Bronchial epithelial cell (primary cell): ENCODE measurements at places on chromosomes 12 and 14.

DNA sequence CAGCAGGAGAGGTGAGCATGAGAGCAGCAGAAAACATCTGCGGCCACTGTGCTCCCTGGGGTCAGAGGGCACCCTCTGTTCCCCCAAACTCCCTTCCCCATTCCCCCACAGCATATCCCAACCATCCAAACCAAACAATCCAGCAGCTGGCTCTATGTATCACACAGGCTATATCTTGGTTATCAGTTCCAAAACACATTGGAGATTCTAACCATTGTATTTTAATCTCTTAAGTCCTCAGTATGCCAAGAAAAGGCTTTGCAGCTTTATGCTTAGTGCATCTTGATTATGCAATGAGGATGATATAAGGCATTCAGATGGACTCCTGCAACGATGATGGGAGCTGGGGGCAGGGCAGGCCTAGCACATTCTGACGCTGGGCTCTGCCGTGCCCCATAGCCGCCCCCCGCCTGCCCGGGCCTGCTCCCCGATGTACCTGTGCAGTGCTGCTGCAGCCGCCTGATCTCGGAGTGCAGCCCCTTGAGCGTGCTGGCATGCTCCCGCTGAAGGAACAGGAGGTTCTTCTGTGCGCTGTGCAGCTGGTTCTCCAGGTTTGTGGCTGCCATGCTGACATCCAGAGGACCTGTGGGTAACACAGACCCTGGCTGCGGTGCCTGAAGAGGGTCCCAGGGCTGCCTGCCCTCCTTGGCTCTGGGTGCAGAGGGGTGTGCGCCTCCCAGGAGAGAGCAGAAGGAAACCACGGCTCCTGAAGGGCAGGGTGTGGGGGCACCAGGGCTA, 29.6 kb downstream of the CCDC92 start:
- DNase-seq, result no peak

DNA sequence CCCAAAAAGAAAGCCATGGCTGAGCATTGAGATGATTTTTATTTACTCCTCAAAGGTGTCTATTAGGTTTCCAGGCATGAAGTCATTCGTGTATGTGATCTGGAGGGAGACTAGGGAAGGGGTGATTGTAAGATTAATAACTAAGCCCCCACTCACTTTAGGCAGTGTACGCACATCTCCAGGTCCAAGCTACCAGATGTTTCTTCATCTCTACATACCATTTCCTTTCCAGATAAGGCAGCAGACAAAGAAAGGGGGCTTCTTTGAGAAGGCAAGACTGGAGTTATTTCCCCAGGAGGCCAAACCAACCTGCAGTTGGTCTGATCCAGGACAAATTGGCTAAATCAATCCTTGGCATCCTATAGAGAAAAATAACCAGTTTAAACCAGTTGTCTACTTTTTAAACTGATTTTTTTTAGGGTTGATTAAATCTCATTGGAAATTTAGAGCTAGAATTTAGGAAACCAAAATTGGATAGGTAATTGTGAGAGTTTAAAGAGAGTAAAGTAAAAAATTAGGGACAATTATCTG, 3.9 kb downstream of the HOXC13 start:
- DNase-seq, result no peak

DNA sequence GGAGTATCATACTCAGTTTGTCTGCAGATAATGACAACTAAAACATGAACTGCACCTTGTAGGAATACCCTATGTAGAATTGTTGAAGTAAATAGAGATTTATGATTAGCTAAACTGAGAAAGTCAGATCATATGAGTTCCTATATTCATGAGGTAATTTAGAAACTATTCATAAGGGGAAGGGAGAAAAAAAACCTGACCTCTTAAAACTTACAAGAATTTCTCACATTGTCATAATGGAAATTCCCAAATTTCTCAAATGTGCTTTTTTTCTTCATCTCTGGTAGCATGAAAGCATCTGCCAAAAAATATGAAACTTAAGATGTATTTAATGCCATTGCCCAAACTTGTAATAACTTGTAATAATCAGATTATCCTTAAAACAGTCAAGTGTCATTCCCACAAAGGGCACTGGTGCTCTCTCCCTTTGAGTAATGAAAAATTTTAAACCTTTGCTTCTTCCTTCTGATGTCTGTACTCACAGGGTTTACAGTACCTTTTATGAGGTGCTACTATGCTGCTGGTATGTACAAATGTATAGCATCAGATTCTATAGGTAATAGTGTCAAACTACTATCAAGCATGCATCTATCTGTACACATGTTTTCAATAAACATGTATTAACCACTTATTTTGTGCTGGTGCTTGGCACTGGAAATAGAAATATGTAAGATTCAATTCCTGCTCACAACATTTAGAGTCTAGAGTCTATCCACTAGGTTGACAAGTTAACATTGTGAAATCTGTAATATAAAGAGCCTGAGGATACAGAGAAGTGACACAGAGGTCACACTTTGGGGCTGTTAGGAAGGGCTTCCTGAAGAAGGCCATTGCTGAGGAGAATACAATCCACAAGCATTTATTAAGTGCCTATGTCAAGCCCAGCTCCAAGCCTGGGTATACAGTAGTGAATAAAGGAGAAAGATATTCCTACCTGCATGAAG, 17.4 kb upstream of the DRAM1 start:
- DNase-seq, result peak; percentile 57

GRCh38 chr14:62373944-62374343, 611.7 kb downstream of the SNAPC1 start:
- DNase-seq, result peak; percentile 35

DNA sequence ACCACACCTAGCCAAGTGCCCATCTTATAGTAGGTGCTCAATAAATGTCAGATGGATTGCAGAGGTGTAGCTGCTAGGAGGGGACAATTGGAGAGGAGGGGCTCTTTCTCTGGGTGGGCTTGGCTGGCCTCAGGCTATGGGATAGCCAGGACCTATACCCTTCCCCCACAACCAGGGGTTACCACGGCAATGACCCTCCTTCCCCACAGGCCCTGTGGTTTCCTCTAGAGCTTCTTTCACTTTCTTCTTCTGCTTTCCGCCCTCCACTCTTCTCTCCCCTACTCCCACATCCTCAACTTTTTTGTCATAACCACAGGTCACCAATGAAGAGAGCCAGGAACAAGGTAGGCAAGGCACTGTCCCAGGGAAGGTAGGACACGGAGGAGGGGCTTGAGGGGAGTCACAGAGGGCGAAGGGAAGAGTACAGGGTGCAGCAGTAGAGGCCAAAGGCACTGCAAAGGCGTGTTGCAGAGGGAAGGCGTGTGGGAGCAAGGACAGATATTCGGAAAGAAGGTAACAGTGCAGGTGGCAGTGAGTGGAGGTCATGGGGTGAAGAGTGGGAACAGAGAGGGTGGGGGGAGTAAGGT, 1.9 kb upstream of the ITGB7 start:
- no peak for DNase-seq

DNA sequence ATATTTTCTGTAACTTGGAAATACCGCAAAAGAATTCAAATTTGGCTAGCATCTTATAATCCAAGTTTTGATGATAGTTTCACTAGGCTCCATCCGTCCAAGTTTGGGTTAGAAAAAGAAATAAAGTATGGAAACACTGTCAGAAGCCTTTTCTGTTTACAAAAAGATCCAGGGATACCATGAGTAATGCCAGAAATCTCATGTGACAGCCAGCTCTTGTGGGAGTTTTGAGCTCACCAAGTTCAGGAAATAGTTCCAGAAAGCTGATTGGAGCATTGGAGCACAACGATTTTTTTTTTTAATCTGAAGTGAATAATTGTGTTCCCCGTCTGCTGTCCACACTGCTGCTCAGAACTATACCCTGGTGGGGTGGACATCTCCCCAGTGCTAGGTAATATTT, 229.7 kb upstream of the NPAS3 start:
- DNase-seq, result peak; percentile 45

- peak; percentile 47 for DNase-seq
Observed at GRCh38 chr12:65740873-65741600, 83.2 kb upstream of the HMGA2 start.

DNA sequence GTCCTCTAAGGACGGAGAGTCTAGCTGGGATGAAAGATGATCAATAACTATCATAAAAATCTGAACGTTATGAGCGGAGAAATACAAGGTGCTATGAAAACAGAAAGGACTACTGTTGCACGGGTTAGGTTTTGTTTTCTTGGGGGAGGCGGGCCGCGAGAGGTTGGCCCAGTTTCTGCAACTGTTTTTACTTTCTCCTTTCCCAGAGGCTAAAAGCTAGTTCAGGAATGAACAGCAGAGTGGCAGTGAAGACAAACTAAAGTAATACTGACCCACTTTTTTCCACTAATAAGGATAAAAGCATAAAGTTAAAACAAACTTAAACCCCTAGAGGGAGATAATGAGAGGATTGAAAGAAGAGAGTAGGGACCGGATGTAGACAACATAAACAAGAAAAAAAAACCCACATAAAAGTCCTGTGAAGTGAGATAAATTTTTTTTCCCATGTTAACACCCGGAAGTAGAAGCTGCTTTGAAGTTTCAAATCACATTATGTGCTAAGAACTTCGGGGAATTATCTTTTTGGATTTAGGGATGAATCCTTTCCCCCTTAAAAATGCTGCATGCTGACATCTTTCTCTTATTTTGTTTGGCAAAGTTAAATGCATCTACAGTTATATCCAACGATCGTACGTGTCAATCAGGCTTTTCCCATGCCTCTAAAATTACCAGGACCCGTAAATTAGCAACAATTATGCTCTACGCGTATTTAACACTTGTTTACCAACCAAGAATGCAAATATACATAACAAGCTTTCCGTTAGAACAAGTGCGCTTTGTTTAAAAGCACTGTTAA, 1.0 kb upstream of the CDK17 start:
- peak; percentile 84 for DNase-seq

DNA sequence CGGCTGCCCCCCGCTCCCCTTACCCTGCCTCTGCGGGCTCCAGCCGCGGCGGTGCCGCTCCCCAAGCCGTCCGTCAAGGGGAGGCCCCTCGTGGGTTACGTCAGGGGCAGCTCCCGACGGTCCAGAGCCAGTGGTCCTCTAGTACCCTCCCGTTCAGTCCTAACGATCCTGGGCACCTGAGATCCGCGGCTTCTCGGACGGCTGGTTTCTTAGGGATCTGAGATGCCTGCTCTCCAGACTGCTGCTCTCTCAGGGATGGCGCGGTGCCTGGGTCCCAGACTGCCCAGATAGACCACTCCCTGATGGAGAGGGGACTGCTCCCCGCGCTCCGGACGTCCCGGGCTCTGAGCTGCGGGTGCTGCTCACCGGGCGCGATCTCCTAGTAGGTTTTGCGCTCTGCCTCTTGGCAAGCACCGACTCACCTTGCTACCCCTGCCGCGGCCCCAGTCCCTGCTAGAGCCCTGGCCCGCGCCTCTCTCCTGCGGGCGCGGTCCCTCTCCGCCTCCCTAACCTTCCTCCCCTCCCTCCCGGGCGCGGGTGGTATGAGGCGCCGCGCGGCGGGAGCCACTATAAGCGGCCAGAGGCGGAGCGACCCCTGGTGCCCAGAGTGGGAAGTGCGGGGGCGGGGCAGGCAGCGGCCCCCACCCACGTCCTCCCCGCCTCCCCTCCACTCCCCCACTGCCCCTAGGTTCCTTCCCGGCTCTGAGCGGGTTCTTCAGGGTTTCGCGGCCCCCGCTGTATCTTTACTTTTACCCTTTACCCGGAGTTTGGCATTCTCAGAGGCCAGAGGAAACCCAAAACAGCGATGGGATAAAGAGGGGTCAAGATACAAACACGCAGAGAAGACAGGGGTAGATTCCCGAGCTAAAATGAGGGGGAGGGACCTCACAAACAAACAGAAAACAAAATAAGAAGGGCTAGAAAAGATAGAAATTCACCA, at the start of gene C1QL4:
TSS of gene C1QL4 (minus strand) at position 544 of the 940 bp plus-strand sequence. CDS start 711 bp downstream, outside the sequence.
- peak; percentile 32 for DNase-seq

DNA sequence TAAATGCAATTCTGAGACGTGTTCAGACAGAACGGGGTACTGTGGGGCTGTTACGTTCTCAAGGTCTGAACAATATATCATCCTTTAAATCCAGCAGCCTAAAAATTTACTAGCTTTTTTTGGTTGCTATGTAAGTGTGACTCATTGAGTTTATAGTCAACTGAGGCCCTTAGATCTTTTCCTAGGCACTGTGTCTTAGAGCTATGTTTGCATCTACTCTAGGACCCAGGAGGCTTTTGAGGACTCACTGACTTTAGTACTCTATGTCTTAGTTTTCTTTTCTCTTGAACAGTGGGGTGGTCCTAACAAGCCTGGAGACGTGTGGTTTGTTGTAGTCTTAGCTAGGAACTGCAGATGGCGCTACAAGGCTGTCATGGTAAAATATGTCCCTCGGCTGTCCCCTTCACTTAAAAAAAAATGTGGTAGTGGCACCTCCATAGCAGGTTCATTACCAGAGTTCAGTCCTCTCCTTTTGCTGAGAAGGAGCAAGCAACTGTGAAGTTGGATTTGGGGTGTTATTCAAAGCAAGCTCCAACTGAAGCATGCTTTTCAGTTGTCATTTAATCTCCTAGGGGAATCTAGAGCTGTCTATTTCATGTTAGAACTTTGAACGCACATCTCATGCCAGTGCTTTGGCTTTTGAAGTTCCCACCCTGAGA, 8.7 kb upstream of the SPATS2 start:
- DNase-seq, result peak; percentile 60

- peak; percentile 7 for DNase-seq
Observed at GRCh38 chr14:45185100-45185814, 49.5 kb downstream of the FANCM start.

GRCh38 chr12:111428728-111429175, 23.0 kb downstream of the SH2B3 start:
- no peak for DNase-seq

GRCh38 chr12:20434996-20435395, 66.7 kb downstream of the PDE3A start:
- DNase-seq, result no peak

- no peak for DNase-seq
Observed at GRCh38 chr12:88225776-88226175, 83.7 kb downstream of the TMTC3 start.

GRCh38 chr12:95532851-95533250, 18.4 kb downstream of the USP44 start:
- peak; percentile 58 for DNase-seq

DNA sequence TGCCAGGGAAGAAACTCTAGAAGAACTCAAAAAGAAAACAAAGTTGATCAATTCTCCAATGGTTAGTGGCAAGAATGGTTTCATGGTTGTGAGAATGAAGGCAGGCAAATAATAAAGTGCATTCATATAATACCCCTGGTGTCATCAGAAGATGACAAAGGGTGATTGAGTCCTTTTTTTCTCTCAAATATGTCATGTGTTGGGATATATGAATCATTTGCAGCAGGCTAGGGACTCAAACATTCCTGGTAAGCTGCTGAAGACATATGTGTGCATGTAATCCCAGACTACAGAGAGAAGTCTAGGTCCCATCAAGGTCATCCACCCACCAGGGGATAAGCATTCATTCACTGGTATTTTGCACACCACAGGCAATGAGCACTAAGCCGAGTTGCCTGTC, 82.4 kb upstream of the MYF6 start:
- no peak for DNase-seq

DNA sequence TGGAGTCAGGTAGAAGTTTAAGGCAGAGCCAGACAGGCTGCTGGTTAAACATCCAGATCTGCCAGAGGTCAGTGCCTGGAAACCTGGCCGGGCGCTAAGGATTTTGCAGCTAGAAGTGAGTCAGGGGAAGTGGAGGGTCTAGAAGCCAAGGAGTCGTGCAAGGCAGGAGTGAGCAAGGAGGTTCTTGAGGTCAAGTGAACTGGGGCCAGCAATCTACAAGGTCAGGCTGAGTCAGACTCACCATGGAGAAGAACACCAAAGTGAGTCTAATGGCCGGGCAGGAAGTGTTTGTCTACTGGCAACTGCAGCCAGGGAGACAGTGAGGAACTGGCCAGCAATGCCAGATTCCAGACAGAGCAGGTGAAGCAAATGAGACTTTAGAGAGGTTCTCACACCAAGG, 628.2 kb downstream of the ETNK1 start:
- DNase-seq, result no peak
